NCI-H1436 treated with DMSO at 0.1 percent for 48 hours (cell line): ENCODE measurements at places on chromosomes 5 and 9.

DNA sequence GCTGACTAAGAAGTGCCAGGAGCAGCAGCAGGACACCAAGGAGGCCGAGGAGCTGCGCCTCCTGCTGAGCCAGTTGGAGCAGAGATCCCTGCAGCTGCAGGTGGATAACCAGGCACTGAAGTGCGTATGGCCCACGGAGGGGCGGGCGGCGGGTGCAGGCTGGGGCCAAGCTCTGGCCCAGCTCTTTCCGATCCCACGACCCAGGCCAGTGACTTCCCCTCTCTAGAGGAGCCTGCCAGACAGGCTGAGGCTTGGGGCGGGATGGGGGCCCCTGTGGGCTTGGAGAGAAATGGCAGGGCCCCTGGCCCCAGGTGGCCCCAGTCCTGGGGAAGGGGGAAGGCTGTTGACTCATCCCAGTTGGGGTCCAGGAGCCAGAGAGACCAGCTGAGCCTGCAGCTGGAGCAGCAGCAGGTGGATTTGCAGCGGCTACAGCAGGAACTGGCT is 3.6 kb downstream of the PTRH1 start:
- no peak for DNase-seq

DNA sequence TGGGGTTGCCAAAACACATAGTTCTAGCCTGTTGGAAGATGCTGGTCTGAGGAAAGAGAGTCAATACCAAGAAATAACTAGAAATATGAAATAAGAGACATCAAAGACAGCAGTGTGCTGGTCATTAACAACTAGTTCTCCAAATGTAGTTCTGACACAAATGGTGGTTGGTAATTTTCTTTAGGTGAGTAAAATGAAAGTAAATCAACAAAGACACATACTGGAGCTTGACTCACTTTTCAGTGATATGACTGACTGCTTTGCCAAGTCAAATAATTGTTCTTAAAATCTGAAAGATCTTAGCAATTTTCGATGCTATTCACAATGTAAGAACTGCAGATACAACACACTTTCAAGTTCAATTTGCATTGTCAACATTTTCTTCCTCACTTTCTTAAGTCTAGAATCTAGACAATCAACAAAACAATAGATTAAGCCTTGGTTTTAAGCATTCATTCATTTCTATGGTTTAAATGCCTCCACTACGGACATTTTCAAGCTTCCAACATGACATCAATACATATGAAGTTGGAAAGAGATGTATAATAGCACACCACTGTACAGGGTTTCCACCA is 166.8 kb upstream of the MAP3K1 start:
- DNase-seq: no peak

- DNase-seq: no peak
These were observed 284.8 kb upstream of the DMRT1 start for GRCh38 chr9:556675-557074.

GRCh38 chr9:91562416-91562815 is 138.8 kb upstream of the NFIL3 start:
- no peak for DNase-seq

GRCh38 chr5:36491856-36492255 is 114.5 kb upstream of the SLC1A3 start:
- no peak for DNase-seq

DNA sequence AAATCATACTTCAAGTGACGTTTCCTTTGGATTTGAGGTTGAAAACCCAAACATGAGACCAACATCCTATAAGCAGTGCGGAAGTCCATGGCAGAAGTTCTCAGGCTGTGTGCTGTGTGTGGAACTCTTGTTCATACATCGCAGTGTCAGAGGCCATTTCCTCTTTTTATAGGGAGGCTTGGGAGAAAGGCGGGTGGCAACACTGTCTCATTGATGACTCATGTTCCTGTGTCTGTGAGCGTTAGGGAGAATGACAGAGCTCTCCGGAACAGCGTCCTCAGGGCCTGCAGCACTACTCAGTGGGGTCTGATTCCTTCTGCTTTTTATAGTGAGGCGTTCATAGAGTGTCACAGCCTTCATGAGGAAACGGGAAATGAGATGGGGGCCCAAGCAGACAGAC is 98.8 kb upstream of the BASP1 start:
- DNase-seq: peak; percentile 1

GRCh38 chr5:151288180-151288579 is 15.4 kb downstream of the SLC36A3 start:
- no peak for DNase-seq

DNA sequence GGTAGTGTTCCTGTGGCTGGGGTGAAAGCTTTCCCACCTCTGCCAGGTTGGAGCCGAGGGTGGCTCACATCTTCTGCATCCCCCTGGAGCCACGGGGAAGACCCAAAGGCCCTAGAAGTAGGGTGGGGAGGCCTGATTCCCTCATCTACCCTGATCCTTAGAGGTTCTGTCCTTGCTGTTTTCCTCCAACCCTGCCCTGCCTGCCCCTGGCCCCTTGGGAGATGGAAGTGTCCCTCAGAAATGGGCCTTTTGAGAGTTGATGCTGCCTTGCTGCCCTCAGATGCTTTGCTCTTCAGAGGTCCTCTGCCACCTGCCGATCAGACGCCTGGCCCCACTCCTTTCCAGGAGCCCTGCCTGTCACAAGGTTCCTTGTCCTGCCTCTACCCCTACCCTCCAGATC is 6.3 kb downstream of the CCL19 start:
- no peak for DNase-seq

GRCh38 chr9:79007701-79008483 is 563.9 kb upstream of the TLE4 start:
- DNase-seq: no peak

- DNase-seq: no peak
These were observed 101.8 kb downstream of the CCDC192 start for GRCh38 chr5:127804886-127805426.

DNA sequence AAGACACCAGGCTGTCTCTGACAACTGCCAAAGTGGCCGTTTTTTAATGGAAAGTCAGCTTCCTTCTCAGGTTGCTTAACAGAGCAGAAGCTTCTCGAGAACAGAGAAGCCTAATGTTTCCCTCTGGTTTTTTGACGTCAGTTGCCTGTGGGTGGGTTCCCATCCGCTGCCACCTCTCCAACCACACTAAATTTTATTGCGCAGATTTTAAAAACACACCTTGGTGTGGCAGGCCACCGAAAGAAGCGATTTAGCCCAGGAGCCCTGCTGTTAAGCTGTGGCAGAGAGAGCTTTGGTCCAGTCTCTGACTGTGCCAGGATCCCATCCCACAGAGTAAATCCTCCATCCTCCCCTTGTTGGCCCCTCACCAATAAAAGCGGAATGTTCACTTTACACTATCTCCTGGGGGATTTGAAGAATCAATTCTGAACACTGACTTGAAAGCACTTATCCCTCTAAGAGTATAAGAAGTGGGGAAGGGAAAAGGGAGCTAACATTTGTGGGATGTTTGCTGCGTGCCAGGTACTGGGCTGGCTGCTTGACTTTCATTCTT is 181.6 kb downstream of the AOPEP start:
- DNase-seq: no peak

GRCh38 chr9:9615086-9615485 is 997.7 kb downstream of the PTPRD start:
- no peak for DNase-seq

DNA sequence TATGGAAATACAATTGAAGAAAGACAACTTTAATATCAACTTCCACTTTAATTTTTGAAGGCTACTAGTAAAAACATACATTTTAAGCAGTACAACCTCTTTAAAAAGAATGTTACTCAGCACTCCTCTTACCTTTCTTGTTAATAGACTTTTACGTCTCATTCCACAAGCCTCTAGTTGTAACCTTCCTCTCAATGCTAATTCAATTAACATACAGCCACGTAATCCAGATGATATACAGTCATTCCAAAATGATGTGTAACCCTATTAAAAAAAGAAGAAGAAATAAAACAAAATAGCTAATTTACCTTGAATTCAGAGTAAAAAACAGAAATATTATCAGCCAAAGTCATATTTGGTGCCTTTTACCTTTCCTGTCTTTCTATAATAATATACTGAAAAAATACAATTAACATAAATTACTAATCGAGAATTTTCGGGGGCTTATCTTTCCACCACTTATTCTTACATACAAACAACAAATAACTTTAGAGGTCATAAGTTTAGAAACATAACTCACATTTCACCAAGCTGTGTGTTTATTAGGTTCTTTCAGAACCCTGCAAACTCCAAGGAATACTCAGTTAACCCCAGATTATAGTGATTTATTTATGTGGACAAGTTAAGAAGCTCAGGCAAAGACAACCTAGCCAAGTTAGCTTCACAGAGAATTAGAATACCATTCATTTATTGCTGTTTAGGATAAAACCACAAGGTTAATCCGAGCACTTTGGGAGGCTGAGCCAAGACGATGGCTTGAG is 30.3 kb downstream of the GOLPH3 start:
- DNase-seq: no peak

- no peak for DNase-seq
These were observed 494.9 kb downstream of the PRR16 start for GRCh38 chr5:120958877-120959485.

DNA sequence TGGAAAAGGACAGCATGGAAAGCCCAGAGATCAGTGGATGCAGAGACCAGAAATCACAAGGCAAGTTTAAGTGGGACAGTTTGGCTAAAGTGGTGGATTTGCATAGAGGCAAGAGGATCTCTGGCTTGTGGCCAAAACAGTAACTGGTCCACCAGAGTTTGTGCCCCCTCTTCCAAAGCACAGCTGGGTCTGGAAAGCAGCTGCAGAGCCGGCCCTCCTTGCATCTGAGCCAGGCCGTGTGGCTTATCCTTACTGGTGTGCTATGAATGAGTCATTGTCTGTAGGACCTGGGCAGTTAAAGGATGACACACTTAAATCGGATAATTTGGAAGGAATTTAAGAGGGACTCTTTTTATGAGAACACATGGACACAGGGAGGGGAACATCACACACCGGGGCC is 146.6 kb downstream of the PIP5K1B start:
- DNase-seq: no peak

GRCh38 chr5:17103461-17103860 is 114.0 kb upstream of the BASP1 start:
- no peak for DNase-seq

DNA sequence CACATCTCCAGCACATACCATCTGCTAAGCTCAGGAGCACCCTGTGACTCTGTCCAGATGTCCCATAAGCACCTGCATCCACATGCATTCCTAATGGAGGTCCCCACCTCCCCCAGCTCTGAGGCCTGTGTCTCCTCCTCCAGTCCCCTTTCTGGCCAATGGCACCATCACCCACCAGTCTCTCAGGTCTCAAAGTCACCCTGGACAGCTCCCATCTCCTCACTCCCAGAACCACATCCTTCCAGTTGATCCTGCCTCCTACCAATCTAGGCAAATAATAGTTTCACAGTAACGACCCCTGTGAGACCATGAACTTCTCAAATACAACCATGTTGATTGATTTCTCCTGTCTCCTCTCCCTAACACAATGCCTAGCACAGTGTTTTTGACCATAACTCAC is 40.1 kb downstream of the GGTA1 start:
- DNase-seq: no peak

DNA sequence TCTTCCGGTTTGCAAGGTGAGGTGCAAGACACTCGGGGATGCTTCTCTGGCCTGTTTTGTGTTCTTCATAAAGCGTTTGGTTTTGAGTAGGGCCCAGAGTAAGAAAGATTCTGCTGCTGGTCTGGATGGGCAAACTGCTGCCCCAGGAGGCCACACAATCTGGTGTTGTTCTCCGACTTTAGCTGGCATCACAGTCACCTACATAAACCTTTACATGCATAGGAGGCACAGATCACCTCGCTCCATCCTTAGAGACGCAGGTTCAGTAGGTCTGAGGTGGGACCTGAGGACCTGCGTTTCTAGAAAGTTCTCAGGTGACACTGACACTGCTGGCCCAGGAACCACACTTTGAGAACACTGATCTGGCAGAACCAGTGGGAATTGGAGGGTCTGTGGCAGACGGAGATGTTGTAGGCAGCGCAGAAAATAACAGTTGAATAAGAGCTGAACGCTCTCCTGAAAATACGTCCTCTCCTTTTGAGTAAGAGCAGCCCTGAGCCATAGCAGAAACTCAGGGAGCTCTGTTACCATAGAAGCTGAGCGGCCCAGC is 3.9 kb upstream of the SLC6A3 start:
- DNase-seq: no peak

DNA sequence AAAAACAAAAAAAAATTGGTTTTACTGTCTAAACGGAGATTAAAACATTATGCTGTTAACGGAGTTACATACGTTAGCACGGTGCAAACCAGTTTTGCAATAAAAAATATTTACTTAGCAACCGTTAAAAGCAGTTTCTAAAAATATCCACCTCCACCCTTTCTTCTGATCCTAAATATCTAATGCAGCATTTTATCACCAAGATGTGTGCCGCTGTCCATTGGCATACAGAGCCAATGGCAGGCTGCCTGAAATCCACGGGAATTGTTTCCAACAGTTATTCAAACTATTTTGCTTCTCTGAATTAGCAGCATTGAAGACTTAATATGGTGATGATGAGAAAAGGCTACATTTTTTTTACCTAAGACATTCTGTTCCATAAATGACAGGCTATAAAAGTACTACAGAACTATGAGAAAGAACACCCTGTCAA is 61.6 kb downstream of the CSNK1A1 start:
- no peak for DNase-seq

- no peak for DNase-seq
These were observed 84.6 kb upstream of the ANXA1 start for GRCh38 chr9:73067074-73067473.

DNA sequence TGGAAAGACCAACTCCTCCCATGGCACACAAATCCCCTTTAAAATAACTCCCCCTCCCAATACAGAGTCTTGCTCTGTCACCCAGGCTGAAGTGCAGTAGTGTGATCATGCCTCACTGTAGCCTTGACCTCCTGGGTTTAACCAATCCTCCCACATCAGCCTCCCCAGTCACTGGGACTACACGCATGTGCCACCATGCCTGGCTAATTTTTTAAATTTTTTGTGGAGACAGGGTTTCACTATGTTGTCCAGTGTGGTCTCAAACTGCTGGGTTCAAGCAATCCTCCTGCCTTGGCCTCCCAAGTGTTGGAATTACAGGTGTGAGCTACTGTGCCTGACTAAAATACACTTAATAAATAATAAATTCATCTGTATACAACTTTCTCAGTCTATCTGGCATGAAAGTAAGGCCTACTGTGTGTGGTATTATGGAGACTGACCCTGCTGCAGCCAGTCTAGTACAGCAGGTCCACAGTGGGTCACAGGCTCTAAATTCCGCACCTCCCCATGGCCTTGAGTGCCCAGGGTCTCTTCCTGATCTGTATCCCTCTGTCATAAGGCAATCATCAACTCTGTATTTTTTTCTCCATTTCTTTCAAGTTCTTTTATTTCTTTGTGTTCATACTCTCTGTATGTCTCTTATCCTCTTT is 169.4 kb downstream of the MAPKAP1 start:
- DNase-seq: no peak
